ENCODE measurements at places on chromosomes 1 and 21. TPM values are rescaled to one million over a fixed set of nuclear protein-coding genes. Genes with fewer than 3 reads are reported as not detected.
A peak's percentile ranks its signal among the peaks of the same experiment; 100 is the strongest.

DNA sequence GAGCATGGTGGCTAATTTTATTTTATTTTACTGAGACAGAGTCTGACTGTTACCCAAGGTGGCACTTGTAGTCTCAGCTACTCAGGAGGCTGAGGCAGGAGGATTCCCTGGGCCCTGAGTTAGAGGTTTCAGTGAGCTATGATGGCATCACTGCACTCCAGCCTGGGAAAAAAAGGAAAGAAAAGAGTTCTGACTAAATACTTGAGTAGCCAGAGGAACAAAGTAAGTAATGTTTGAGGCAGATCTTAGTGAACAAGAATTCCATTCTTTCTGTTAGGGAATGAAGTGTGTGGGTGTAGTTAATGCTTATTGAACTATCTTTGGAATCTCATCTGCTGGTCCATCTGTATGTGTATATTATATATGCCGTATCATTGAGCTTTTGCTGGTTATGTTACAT, 13.1 kb upstream of the EVI5 start:
- peaks cover 6% of the 10 kb centered on the region for H3K4me1 ChIP-seq
- DNase-seq, result no peak
- no peak overlapping the region for H3K4me3 ChIP-seq
- H3K27me3 ChIP-seq, result no peaks in the 10 kb centered on the region

- no peaks in the 10 kb centered on the region for H3K36me3 ChIP-seq
- no peaks in the 10 kb centered on the region for H3K4me1 ChIP-seq
- H3K27me3 ChIP-seq, result no peaks in the 10 kb centered on the region
- no peak overlapping the region for H3K27ac ChIP-seq
Observed at GRCh38 chr1:62722796-62723195, 34.6 kb upstream of the DOCK7 start.

- no peaks in the 10 kb centered on the region for H3K4me1 ChIP-seq
- H3K4me3 ChIP-seq, result no peak overlapping the region
- H3K27ac ChIP-seq, result no peak overlapping the region
- H3K36me3 ChIP-seq, result no peaks in the 10 kb centered on the region
Observed at GRCh38 chr1:172724765-172725613, 66.1 kb downstream of the FASLG start.

GRCh38 chr1:71521655-71522264, 440.9 kb upstream of the ZRANB2 start:
- no peak overlapping the region for H3K27ac ChIP-seq
- H3K27me3 ChIP-seq, result no peaks in the 10 kb centered on the region
- no peaks in the 10 kb centered on the region for H3K36me3 ChIP-seq
- H3K4me3 ChIP-seq, result no peak overlapping the region
- H3K4me1 ChIP-seq, result no peaks in the 10 kb centered on the region
- no peak for DNase-seq

DNA sequence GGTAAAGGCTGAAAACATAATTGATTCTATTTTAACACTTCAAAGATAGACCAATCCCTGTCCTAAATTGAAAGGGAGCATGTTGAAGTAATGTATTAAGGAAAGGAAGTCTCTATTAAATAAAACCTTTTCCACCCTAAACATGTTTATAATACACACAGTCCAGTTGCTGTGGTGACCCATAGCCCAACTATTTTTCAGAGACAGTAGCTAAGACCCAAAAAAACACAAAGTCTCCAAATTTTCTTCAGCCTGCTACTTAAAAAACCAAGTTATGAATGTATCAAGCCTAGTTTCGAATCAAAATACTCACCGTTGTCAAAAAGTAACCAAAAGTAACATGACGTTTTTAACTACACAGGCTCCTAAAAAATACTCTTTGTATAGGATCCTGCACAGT, 1.6 kb downstream of the ELK4 start:
- H3K4me3 ChIP-seq, result peak overlapping the region; percentile 65
- no peaks in the 10 kb centered on the region for H3K36me3 ChIP-seq
- no peak for DNase-seq
- H3K27ac ChIP-seq, result peak overlapping the region; percentile 93
- peaks cover 38% of the 10 kb centered on the region for H3K4me1 ChIP-seq

- DNase-seq, result no peak
- H3K27ac ChIP-seq, result no peak overlapping the region
- H3K4me1 ChIP-seq, result no peaks in the 10 kb centered on the region
- no peaks in the 10 kb centered on the region for H3K27me3 ChIP-seq
Observed at GRCh38 chr1:197799271-197799670, 24.0 kb upstream of the DENND1B start.

DNA sequence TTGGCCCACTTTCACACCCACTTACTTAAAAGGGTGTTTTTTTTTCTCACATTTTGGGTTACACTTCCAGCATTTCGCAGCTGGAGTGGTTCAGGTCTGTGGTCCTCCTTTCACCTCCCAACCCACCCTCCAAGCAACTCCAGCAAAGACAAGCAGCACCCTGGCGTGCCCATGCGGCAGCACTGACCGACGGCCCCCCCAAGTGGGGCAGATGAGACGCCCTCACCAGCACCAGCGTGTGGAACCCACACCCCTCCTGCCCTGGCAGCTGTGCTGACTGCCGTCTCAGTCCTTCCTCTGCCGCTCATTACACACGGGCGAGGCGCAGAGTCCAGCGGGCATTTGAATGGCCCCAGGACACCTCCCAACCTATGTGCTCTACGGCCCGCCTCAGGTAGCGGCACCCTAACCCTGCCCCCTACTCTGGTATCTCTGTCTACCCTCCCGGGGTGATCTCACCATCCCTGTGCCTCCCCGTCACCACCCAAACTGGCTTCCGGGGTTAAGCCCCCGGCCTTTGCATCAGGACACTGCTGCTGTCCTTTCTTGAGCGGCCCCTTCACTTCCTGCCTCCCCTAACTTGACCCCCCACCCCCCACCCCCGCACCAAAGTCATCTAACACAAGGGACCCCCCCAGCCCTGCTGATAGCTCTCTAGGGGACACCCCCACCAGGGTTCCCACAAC, 10.9 kb downstream of the LSS start:
- H3K27me3 ChIP-seq, result no peaks in the 10 kb centered on the region
- DNase-seq, result no peak
- H3K4me3 ChIP-seq, result no peak overlapping the region
- H3K36me3 ChIP-seq, result no peaks in the 10 kb centered on the region

DNA sequence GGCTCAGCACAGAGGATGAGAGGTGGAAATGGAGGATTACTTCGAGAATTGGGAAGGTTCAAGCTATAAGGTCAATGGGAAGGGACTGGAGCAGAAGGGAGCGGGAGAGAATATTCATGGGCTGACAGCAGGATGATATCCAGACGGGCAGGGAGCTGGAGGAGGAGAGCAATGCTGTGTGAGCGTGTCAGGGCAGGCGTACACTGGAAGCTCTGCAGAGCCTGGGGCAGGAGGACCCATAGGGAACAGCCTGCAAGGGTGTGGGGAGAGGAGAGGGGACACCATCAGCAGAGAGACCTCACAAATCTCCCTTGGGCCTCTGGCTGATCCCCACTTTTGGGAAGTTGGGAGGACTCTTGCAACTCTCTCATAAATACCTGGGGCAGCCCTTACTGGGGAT, 13.7 kb downstream of the CSF1 start:
- DNase-seq, result no peak
- peaks cover 21% of the 10 kb centered on the region for H3K4me1 ChIP-seq
- no peak overlapping the region for H3K4me3 ChIP-seq
- peaks cover 75% of the 10 kb centered on the region for H3K36me3 ChIP-seq
- no peak overlapping the region for H3K27ac ChIP-seq

DNA sequence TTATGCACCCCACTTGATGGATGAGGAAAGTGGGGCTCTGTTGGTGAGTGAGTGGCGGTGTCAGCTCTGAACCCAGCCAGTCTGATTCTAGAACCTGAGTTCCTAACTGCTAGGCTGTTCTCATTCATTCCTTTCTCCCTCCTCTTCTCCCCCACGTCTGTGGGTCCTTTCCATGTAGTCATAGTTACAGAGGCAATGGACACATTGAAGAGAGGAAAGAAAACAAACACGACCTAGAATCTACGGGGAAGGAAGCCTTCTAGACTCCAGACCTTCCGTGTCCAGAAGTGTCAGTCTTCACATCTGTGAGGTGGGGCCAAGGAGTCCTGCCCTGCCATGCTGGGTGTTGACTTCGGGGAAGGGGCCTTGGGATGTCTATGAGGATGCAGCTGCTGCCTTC, 115.8 kb upstream of the WNT4 start:
- no peaks in the 10 kb centered on the region for H3K27me3 ChIP-seq
- H3K4me3 ChIP-seq, result no peak overlapping the region
- no peaks in the 10 kb centered on the region for H3K4me1 ChIP-seq
- H3K36me3 ChIP-seq, result no peaks in the 10 kb centered on the region

- H3K36me3 ChIP-seq, result no peaks in the 10 kb centered on the region
- H3K4me1 ChIP-seq, result peaks cover 8% of the 10 kb centered on the region
- no peak for DNase-seq
- no peak overlapping the region for H3K4me3 ChIP-seq
- H3K27ac ChIP-seq, result peak overlapping the region; percentile 70
- H3K27me3 ChIP-seq, result no peaks in the 10 kb centered on the region
Observed at GRCh38 chr1:8097077-8097799, 71.1 kb upstream of the ERRFI1 start.

The BEST4 gene
- not detected for total RNA-seq

The PAFAH2 gene
- 35.5 TPM for total RNA-seq

Measured in gastrocnemius medialis (tissue), 4 donors.